ENCODE measurements at places on chromosomes 13 and 19.

GRCh38 chr13:37701972-37702371 is 103.4 kb upstream of the POSTN start:
- DNase-seq = no peak

DNA sequence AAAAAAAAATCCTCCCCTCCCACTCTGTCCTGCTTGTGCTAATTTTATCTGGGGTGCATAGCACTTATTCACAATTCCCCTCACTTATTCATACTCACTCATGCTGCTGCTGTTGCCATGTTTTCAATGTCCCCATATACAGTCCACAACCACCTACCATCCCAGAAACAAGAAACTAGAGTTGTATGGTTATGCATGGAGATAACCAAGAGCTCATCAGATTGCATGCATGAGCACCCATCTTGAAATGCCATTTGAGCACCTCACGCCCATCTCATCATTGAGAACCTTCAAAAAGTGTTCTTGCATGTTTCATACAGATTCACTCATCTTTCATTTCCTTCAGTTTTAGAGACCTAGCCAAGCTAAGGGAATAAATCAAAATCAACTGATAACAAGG is 15.1 kb upstream of the N4BP2L2 start:
- no peak for DNase-seq

GRCh38 chr19:6660930-6661329 is 9.0 kb downstream of the TNFSF14 start:
- no peak for DNase-seq

GRCh38 chr19:7778081-7778480 is 15.0 kb downstream of the CLEC4M start:
- no peak for DNase-seq

DNA sequence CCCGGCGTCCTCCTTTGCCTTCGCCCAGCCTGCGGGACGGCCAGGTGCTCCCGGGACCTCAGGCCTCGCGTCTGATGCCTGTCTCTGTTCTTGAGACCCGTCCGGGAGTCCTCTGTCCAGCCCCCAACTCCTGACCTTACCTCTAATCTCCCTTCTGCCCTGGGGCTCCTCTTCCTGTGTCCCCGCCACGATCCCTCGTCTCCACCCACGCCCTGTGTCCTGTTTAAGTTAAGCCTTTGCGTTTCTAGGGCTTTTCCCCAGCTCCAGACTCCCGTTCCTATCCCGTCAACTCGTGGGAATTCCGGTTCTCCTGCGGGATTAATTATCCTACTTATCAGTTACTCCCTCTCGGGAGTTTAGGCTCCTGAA is 686 bp downstream of the LENG8 start:
- DNase-seq = no peak

GRCh38 chr13:113792886-113793717 is 34.1 kb downstream of the TMEM255B start:
- DNase-seq = no peak

- DNase-seq = no peak
Observed at GRCh38 chr13:25860862-25861261, 191.0 kb downstream of the SHISA2 start.

DNA sequence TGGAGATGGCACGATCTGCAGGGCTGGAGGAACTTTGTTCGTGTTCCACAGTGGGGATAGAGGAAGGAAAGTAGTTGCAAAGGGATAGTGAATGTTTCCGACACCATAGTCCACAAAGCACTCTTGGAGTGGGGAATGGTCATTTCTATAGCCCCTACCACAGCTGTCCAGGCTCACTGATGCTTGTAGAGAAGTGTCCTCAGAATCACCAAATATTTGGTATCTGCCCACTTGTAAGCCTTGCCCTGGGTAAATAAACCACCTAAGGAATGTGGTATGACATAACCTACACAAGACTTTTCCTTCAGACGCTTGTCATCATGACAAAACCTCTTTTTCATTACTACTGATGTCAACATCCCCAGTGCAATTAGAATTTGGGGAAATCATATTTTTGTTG is 686.5 kb upstream of the ARGLU1 start:
- DNase-seq = no peak

DNA sequence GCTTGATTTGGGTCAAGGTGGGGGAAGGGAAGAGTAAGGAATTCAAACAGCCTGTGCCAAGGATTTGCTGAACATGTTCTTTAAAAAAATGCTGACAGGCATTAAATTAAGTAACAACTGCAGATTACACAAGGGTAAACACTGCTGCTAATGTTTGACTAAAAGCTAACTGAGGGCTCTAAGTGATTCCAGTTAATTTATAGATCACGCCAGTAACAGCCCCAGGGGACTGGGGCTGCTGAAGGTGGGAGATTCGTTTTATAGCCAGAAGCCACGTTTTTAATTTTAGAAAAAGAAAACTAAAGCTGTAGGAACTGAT is 321.7 kb downstream of the DLEU7 start:
- no peak for DNase-seq

Measured in nucleus accumbens (tissue), 56 donors.